ENCODE measurements at places on chromosomes 7 and 10.

DNA sequence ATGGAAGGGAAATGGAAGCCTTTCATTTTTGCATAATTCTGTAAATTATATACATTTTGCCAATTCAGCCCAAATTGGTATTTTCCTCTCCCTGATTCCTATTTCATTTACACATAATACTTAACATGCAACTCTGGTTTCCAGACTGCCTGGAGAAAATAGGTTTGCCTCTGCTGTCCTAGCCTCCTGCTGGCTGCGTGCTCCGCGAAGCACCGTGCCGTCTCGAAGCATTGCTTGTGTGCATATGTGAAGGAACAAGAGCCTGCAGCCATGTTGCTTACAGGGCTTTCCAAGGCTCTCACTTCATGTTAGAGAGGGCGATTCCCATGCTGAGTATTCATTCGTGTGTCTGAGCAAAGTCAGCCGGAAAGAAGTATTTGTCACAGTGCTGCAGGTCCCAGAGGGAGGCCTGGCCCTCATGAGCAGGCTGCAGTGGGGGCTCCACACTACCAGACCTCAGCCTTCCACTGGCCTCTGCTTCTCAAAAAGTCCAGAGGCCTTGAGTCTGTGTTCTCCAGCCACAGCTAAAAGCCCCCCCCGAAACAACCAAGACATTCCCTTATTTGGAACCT lies 66.5 kb downstream of the CLRN3 start:
- DNase-seq = no peak

- no peak for DNase-seq
Observed at GRCh38 chr10:34537629-34538231, 277.4 kb downstream of the PARD3 start.

GRCh38 chr7:99126921-99127553 lies 16.9 kb downstream of the SMURF1 start:
- DNase-seq = no peak

GRCh38 chr7:66145400-66146104 lies 30.9 kb downstream of the CRCP start:
- no peak for DNase-seq

DNA sequence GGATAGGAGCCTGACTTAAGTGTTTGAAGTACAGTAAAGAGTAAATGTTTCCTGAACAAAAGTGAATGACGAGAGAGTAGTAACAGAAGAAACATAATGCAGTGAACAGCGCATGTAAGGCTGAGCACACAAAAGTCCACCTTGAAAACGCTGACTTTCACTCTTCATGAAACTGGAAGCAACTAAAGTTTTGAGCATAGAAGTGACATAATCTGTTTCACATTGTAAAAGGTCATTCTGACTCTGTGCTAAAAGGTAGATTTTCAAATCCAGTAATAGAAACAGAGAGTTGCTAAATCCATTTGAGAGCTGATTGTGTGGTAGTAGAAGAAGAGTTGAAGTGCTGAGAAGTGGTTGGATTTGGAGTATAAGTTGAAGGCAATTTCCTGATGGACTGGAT lies 1037.0 kb downstream of the CNTNAP2 start:
- DNase-seq = no peak

DNA sequence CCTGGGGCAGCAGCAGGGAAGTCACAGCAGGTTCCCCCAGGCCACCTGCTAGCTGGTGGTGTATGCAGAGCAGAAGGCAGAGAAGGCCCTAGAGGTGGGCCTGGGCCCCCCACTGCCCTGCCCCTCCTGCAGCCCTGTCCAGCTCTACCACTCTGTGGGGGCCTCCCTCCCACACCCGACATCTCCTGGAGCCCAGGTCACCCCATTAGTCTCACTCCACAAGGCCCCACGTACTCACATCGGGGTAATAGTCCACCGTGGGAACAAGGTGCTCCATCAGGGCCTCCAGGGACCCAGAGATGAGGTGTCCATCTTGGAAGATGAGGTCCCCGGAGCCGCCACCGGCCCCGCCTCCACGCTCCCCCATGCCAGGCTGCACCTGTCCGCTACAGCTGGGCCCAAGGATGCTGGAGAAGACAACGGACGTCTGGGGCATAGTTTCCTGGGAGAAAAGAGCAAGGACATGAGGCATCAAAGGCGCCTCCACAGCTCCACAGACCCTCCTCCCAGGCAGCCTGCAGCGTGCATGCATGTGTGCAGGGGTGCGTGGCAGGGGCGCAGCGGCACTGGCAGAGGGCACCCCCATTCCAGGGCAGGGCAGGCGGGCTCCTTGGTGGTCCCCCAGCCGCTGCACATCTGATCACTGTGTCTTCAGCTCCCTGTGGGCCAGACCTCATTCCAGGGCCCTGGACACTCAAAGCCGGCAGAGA lies 61.0 kb downstream of the RASGEF1A start:
- DNase-seq = no peak

DNA sequence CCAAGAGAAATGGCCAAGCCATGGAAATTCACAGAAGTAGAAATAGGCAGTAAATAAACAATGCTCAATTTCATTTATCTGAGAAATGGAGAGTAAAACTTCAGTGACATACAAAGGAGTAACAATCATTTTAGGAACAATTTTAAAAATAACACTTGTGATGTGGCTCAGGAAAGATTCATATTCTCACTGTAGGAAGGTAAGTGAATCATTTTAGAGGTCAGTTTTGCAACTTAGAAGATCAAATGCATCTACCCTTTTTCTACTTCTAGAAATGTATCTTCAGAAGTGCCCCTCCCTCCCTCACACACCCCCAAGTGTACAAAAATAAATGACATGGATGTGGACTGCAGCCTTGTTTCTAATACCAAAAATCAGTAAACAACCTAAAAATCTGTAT lies 78.3 kb downstream of the ALOX5 start:
- no peak for DNase-seq

DNA sequence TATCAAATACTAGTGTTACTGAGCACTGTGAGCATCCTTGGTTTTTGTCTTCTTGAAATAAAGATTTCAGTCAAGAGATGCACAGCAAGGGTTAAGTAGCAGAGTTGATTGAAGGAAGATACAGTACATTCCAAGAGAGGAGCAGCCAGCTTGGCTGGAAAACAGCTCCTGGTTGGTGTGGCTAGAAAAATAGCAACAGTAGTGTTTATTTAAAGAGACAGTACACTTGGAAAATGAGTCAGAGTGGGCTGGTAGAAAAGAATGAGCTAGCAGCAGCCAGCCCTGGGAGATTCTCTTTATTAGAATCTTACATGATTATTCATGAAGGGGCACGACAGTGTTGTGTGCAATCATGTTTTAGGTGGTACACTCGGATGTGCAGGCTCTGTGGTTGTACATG lies 1016.4 kb upstream of the SORCS1 start:
- DNase-seq = no peak

DNA sequence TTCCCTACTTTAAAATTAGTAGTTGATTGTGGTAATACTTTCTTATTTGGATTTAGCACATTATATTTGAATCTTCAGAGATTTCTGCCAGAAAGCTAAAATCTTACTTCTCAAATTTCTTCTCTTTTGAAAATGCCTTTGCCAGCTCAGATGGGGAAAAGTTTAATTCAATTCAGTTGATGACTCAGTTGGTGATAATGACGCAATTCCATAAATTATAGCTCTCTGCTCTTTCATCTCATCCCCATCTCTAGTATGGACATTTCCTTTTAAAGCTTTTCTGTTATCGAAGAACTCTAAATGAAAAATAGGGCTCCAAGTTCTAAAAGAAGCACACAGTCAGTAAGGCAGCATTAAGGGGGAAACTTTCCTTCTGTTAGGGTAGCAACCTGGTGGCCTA lies 25.5 kb downstream of the RNLS start:
- DNase-seq = no peak

GRCh38 chr7:157715938-157716280 lies 379.1 kb downstream of the DNAJB6 start:
- no peak for DNase-seq

All from CD4-positive, alpha-beta memory T cell (primary cell).